ENCODE measurements at places on chromosomes 5 and 9.
A peak's percentile ranks its signal among the peaks of the same experiment; 100 is the strongest.

DNA sequence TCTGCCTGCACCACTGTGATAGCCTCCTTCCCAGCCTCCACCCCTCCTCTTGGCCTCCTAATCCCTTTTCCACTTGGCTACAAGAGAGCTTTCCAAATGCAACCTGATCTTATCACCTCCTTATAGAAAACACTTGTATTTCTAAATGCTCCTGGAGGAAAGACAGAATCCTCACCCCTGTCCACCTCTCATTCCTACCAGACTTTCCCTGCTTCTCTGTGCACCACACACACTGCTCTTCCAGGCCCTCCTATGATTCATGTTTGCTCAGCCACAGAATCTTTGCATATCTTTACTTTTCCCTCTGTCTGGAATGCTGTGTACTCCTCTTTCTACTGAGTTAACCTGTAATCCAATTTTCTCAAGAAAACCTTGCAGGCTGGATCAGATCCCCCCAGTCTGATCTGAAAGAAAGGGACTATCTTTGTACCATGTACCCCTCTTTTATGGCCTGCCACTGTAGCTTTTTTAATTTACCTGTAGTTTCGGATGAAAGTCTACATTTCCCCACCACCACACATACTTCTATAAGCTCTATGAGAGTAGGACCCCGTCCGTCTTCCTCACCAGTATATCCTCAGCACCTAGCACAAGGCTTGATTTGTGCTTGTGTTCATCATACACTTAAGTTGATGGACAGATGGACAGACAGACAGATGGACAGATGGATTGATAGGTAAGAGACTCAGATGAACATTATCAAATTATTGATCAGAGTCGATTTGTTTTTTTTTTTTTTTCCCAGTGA, 95.3 kb downstream of the GALNT10 start:
- no peak for DNase-seq

GRCh38 chr5:136013559-136013958, 15.2 kb upstream of the TGFBI start:
- no peak for DNase-seq

DNA sequence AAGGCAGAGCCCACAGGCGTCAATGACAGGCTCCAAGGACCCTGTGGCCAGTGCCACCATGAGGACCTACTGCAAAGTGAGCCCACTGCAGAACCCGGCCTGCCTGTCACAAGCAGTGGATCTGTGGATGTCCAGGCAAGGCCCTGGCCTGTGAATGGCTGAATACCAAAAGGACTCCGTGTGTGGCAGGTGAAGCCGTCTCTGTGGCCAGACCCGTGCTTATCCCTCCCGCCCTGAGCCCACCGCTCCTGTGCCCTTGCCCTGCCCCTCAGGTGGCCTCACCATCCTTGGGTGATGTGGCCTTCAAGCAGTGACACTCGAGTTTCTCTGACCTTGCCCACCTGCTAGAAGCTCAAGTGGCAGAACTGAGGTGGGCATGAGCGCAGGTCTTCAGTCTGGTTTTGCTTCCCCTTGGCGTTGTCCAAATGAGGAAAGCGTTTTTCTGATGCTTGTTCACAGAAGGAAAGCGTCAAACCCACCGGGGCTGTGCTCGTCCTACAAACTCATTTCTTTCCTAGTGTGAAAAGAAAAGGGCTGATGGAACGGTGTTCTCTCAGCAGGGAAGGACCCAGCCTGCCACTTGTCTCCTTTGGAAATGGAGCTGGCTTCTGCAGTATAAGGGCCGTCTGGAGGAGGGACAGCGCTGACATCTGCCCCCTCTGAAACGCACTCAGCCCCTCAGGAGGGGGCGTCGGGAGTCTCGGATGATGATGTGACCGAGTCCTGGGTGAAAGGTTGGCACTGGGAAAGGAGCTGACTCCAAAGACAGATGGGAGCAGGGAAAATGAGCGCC, 377.7 kb upstream of the IRX4 start:
- DNase-seq = no peak

DNA sequence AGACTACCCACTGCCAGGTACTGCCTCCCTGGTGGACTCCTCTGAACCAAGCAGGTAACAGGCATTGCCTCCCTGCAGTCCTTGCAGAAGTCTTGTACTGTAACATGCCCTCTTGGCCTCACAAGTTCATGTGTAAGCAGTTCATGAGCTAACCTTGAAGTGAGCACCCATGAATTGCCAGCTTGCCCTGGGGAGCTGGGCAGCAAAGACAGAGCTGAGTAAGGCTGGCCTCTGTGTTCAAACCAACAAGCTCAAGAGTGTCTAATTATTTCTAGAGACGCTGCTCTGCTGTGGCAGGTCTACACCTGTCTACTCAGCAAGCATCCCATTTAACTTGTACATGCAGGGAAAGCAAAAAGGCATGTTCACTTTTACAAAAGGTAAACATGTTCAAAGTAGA, 113.5 kb downstream of the FEM1C start:
- no peak for DNase-seq

DNA sequence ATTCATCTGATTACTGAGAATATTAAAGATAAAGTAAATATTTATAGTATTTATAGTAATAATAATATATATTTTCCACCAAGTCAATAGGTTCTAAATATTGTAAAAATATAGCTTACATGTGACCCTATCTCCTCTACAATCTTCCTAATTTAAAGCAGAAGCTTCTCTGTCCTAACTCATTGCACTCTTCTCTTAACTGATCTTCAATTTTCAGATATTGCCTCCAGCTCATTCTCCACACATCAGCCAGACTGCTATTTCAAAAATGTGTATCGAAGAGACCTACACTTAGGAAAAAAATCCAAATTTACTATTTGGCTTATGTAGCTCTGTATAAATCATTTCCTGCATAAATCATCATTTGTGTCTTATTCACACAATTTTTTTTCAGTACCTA, 47.8 kb downstream of the CDH18 start:
- no peak for DNase-seq

DNA sequence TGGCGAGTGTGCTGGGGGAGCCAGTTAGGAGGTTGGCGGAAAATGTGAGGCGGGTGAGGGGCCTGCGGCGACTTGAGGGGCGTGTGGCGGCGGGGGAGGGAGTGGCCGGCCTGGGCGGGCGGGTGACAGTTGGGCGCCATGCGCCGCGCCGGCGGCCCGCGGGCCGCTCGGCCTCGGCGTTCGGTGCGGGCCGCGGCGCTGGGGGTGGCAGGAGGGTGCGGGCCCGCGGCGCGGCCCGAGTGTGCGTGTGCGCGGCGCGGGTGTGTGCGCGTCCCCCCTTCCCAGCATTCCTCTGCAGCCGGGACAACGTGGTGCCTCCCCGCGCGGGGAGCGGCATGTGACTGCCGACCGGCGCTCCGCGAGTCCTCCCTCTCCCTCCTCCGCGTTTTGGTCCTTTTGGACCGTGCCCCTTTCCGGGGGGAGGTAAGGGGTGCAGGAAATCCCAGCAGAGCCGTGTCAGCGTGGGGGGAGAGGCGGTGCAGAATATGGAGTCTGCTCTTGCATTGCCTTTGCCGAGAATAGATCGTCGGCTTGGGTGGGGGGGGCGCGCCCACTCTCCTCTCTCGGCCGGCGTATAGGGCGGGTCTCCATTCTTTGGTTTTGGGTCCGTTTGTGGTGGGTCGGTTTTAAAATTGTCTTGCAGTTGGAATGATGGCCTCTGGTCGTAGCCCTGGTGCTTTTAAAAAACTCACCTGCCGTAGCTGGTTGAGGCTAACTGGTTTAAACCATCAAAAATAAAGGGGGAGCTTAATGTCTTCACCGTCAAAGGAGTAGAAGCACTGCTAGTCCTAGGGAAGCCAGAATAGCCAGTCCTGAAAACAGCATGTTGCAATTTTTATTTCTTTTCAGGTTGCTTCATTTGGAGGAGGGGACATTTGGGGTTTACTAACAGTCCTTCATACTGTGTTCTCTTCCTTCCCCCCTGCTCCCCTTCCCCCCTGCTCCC, 2.0 kb downstream of the LARP1 start:
- DNase-seq = no peak

DNA sequence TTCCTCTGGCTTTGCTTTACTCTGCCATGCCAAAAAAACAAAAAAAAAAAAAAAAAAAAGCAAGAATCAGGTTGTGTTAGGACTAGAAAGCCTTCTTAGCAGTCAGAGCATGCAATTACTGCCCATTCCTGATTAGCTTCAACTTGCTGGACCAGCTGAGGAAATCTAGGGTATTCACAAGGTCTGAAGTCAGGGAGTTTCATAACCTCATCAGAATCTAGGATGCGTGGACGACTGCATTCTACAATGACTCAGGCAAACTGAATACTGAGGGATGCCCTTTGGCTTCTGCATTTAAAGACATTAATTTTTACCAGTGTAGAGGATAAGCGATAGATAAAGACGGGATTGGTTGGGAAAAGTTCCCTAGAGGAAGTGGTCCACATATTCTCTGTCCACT, 39.2 kb upstream of the SHOC1 start:
- no peak for DNase-seq

DNA sequence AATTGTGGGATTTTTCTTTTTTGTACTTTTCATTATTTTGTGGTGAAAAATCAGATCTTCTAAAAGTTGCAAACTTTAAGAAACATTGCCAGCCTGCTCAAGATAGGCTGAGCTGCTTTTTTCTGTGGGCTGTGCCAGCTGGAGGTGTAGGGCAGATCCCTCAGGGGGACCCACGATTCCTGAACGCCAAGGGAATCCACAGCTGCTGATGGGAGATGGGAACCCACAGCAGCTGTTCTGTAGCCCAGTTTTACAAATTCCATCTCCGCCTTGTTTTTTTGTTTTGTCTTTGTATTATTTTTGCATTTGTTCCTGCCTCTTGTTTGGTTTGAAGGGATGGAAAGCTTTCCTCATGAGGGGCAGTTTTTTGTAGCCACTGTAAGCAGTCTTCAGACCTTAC, 91.0 kb downstream of the WWC1 start:
- DNase-seq = no peak

DNA sequence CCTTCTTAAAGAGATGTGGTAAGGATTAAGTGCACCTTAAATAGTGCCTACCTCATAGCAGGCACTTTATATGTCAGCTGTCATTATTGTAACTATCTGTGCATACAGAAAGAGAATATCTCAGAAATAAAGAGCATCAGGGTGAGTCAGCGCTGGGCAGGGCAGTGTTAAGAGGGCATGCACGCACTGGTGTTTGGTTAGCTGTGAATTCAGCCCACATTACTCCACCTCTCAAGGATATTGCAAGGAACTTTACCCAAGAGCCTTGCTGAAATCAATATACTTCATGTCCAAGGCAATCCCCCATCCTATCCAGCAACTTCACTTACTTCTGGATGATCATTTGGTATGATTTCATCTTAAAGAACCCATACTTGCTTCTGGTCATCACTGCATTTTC, 300.9 kb downstream of the NTRK2 start:
- no peak for DNase-seq

GRCh38 chr9:20701060-20701459, 17.0 kb downstream of the FOCAD start:
- peak; percentile 35 for DNase-seq

GRCh38 chr5:83408719-83409118, 62.8 kb upstream of the VCAN start:
- DNase-seq = no peak

- DNase-seq = no peak
Observed at GRCh38 chr5:157548513-157549282, 26.9 kb downstream of the ADAM19 start.

- DNase-seq = no peak
Observed at GRCh38 chr5:37695647-37696046, 144.2 kb downstream of the GDNF start.

DNA sequence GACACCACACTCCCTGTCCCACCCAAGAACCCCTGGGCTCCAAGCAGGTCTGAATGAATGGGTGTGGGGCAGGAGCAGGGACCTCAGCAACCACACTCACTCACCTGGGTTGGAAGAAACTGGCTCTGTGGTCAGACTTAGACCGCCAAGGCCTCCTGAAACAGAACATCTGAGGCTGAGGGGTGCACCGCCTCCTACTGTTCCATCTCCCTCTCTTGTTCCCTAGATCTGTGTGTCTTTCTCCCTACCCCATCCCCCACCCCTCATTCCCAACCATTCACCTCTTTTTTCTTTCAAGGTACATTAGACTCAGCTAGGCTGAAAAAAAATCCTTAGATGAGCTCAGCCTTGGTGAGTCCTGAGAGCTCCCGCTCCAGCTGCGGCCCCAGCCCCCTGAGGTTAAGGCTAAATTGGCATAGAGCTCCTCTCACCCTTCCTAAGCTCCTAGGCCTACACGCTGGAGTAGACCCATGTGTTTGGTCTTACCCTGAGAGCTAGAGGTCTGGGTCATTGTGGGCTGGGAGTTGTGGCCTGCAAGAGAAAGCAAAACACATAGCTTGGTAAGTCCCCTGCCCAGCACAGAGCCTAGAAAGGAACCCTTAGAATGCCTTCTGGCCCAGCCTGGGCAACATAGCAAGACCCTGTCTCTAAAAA, 4.8 kb downstream of the ECSCR start:
- no peak for DNase-seq

- peak; percentile 30 for DNase-seq
Observed at GRCh38 chr9:125409637-125410521, 148.3 kb downstream of the GAPVD1 start.

- peak; percentile 69 for DNase-seq
Observed at GRCh38 chr5:171336521-171337209, 27.6 kb downstream of the TLX3 start.

DNA sequence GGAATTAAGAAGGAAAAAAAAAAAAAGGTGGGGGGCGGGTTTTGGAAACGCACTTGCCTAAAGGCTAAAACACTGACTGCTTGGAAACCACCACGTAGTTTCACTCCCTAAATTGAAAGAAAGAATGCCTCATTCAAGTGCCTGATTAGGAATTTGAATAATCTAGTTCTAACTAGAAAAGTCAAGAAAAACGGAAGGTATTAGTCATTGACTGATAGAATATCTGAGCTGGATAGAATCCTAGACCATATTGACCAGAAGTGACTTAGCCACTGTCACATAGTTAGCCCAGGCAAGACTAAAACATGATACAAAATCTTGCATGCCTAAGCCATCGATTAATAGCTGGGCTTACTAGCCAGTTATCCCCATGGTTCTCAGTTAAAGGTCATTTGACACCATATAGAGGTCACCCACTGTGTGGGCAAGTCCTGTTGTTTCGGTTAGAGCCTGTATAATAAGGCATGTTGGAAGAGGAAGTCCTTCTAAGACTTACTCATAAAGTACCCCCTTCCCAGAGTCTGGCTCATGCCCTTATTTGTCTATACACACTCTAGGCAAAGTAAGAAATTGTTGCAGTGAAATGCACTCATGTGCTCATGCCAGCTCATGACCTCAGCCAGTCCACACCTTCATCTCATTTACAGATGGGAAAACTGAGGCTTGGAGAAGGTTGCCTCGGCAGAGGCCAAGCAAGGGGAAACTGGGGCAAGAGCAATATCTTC, 40.2 kb downstream of the SH3RF2 start:
- DNase-seq = no peak

- no peak for DNase-seq
Observed at GRCh38 chr5:5933651-5934050, 444.7 kb downstream of the MED10 start.

GRCh38 chr5:158619083-158619788, 480.5 kb downstream of the EBF1 start:
- DNase-seq = no peak

GRCh38 chr5:14144586-14145434, 1.7 kb downstream of the TRIO start:
- DNase-seq = peak; percentile 27

Measured in COR-L47 (cell line).